ENCODE measurements at places on chromosomes 3 and 15.
A peak's percentile ranks its signal among the peaks of the same experiment; 100 is the strongest.

DNA sequence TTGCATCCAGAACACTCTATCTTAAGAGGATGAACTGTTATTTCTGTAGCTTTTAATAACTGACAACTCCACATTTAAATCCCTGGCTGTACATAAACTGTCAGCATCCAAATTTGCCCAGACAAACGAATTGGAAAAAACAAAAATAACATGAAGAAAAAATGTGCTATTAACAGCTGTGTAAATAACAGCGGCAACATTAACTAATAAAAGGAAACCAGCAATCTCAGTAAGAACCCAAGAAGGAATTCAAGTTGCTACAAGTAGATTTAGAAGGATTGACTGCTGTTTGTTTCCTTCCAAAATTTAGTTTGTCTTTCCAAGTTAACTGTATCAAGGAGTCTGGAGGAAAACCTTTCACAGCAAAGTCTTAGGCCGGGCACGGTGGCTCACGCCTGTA lies 550.6 kb upstream of the MDFIC2 start:
- peak; percentile 17 for DNase-seq

DNA sequence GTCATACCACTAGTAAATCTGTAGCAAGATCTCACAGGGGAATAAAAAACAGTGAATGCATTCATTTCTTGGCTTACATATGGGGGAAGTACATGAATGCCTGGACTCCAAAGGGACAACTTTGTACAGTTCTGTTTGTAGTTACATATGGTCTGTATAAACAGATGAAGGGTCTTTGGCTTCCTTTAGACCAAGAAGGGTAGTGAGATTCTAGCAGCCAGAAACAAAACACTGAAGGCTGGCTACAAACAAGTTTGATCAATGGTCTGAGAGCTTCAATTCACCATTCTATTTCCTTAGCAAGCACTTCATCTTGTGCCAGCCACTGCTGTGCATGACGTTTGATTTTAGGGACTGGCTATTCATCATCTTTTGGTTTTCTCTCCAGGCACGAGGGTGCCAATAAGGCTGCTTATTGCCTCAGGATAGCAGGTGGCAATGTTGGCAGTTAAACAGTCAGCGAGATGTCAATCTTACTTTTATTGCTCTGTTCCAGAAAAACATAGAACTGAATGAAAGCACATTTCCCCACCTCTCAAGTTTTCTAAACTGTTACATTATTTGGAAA lies 313.7 kb upstream of the COL8A1 start:
- DNase-seq = no peak

GRCh38 chr3:103589770-103590169 lies 1155.0 kb downstream of the ZPLD1 start:
- DNase-seq = no peak

DNA sequence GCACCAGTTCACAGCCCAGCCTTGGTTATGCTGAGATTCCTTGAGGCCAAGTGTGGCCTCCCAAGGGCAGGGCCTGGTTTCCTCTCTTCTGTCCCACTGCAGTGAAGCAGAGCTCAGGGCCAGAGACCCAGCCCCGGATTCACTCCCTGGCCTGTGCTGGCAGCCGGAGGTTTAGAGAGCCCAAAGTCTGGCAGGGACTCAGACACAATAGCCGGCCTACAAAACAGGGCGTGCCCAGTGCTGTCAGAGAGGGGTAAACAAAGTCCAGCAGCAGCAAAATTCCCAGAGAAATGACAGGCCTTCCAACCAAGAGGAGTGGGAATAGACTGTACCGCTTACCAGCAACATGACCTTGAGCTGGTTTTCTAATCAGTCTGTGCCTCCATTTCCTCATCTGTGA lies 14.0 kb downstream of the VIPR1 start:
- no peak for DNase-seq

DNA sequence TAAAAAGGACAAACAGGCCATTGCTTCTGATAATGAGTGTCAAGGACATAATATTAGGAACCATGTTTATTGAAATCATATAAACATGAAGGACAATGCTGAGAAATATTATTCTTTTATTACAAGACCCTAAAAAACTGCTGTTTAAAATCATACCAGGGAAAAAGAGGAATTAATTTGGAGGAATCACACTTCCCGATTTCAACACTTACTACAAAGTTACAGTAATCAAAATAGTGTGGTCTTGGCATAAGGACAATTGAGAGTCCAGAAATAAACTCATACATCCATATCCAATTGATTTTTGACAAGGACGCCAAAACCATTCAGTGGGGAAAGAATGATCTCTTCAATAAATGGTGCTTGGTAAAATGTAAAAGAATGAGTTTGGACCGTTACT lies 13.0 kb downstream of the CYP1A1 start:
- DNase-seq = no peak

GRCh38 chr3:4241595-4242170 lies 61.5 kb upstream of the SETMAR start:
- no peak for DNase-seq

- no peak for DNase-seq
Observed at GRCh38 chr3:151124476-151124875, 39.0 kb downstream of the MED12L start.

DNA sequence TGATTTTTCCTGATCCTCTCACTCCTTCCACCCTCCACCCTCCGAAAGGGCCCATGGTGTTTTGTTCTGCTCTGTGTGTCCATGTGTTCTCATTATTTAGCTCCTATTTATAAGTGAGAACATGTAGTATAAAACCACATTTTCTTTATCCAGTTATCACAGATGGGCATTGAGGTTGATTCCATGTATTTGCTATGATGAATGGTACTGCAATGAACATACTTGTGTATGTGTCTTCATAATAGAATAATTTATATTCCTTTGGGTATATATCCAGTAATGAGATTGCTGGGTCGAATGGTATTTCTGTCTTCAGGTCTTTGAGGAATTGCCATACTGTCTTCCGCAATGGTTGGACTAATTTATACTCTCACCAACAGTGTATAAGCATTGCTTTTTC lies 126.0 kb downstream of the IMPG2 start:
- DNase-seq = no peak

GRCh38 chr3:12579905-12580304 lies 23.0 kb downstream of the MKRN2 start:
- DNase-seq = no peak

DNA sequence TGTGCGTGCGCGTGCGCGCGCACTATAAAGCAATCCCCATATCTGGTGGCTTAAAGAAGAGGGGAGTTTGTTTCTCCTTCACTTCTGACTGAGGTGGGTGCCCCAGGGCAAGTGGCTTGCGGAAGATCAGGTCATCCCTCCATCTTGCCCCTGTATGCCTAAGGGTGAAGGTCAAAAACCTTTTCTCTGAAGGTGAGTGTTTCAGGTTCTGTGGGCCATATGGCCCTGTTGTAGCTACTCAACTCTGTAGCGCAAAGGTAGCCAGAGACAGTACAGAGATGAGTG lies 5.5 kb downstream of the ABTB1 start:
- DNase-seq = no peak

DNA sequence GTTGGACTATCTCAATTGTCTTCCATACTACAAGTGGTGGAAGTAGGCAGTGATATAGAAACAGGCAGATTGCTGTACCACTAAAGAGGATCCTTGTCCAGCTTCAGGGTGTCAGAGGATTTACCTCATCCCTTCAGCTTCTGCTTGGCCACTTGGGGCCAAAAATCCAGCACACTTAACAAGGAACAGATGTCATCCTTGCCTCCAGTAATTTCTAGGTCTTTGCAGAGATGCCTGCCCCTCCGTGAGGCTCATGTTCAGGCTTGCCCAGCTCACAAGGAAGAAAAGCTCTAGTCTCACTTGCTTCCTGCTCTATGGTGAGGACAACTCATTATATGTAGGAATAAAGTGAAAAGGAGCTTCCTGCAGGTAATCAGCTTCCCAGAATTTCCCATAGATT lies 510.3 kb downstream of the EPHA3 start:
- DNase-seq = no peak

DNA sequence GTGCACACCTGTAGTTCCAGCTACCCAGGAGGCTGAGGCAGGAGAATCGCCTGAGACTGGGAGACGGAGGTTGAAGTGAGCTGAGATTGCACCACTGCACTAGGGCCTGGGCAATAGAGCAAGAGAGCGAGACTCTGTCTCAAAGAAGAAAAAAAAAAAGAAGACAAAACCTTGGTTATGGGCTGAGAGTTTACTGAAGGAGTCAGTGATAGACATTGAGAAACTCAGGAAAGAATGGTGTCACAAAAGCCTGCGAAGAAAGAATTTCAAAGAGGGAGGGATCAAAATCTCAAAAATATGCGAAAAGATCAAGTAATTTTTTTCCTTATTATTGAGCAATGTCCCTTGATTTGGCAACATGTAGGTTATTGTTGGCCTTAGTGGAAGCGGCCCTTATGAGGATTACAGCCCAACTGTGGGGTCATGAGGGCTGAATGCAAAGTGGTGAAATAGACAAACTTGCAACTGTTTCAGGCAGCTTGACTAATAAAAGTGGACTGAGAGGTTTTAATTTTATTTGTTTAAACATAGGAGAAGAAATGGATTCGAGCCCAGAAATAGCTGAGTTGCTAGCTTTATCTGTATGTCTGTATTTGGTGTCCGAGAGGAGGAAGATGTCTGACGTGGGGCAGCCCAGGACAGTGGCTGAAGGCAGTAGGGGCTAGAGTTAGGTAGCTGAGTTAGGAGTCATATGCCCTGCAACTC lies 18.8 kb upstream of the CELF6 start:
- no peak for DNase-seq

- no peak for DNase-seq
Observed at GRCh38 chr15:92083190-92083589, 229.7 kb downstream of the SLCO3A1 start.

- no peak for DNase-seq
Observed at GRCh38 chr15:47787875-47788274, 70.6 kb downstream of the SEMA6D start.

DNA sequence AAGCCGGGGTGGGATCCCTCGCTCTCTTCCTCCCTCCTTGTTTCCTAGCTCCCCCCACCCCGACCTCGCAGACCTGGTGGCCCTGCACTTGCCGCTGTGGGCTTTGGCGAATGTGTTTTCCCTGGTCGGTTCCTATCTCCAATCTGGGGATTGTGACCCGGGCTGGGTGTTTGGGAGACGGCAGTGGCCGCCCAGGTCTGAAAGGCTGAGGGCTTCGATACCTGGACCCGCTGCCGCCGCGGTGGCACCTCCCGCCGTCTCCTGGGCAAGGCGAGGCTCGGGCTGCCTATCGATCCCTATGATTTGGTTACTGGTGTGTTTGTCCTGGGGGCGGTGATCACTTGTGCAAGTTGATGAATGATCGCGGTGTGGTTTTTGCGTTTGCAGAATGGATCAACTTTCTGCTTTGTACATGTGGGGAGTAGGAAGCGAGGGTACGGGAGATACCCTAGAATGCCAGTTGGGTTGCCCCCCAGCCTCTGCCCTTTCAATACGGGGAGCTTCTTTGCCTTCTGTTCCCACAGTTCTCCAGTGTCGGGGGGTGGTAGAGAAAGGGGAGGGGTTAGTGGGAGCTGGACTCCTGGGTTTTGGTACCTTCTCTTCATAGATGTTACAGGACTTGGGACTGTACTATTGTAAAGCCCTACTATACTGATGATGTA lies 3.0 kb downstream of the BBX start:
- peak; percentile 33 for DNase-seq

- no peak for DNase-seq
Observed at GRCh38 chr3:151015767-151016477, 43.4 kb upstream of the CLRN1 start.

DNA sequence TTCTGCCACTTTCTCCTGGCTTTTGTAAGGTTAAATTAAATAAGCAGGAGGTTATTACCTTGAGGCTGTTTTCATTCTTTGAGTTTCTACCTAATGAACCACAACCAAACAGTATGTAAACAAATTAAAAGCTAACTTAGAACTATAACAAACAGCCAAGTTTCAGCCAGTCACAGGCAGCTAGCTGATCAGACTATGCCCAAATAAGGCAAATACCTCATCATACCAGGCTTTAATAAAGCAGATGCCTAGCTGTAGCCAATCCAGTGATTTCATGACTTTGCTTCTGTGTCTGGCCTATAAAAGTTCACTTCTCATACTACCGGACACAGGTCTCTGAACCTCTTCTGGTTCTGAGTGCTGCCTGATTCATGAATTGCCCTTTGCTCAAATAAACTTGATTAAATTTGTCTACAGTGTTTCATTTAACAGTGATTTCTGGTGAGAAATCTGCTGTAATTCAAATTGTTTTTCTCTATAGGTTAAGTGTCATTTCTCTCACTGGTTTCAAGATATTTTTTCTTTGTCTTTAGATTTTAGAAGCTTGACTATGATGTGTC lies 24.2 kb downstream of the SH3GL3 start:
- no peak for DNase-seq

DNA sequence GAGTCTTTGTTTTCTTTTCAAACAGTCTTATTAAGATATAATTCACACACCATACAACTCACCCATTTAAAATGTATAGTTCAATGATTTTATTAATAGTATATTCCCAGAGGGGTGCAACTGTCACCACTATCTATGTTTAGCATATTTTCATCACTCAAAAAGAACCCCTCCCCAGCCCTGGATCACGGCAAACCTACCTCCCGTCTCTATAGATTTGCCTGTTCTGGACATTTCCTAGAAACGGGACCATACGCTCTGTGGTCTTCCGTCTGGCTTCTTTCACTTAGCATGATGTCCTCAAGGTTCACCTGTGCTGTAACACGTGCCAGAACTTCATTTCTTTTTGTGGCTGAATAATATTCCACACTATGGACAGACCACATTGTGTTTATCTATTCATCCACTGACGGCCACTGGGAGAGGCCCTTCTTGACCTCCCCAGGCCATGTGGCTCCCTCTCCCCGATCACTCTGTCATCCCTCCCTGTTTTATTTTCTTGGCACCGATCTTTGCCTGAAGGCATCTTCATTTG lies 56.4 kb downstream of the IQSEC1 start:
- DNase-seq = no peak

GRCh38 chr3:7410782-7411181 lies 549.9 kb downstream of the GRM7 start:
- no peak for DNase-seq

- DNase-seq = no peak
Observed at GRCh38 chr3:126835472-126836219, 131.6 kb downstream of the CHCHD6 start.

DNA sequence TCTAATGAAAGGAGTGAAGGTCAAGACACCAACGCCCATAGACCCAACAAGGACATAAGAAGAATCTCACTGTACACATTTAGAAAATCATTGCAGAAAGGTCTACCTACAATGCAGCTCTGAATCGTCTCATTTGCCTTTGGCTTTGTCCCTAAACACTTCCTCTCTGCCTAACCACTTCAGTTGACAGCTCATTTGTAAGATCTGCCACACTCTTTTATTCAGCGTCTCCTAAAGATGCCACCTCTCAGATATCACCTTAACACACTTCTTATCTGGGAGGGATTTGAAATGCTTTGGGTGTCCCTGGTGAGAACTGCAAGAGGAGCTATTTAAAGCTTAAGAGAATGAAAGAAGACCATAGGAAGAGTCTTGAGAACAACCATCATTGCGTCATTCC lies 38.7 kb downstream of the RAB27A start:
- no peak for DNase-seq

GRCh38 chr3:108100906-108101660 lies 10.3 kb upstream of the CD47 start:
- DNase-seq = no peak

GRCh38 chr3:9301091-9301490 lies 51.6 kb upstream of the SRGAP3 start:
- DNase-seq = no peak

Measured in renal pelvis (tissue), 12 donors.